Renal cortical epithelial cell (primary cell): ENCODE measurements at places on chromosomes 11 and 22. TPM values are rescaled to one million over a fixed set of nuclear protein-coding genes. Genes with fewer than 3 reads are reported as not detected.
A peak's percentile ranks its signal among the peaks of the same experiment; 100 is the strongest.

- peak; percentile 97 for DNase-seq
These were observed 35.6 kb downstream of the AMPD3 start for GRCh38 chr11:10490398-10491241.

GRCh38 chr22:42979606-42980005 is 35.3 kb downstream of the PACSIN2 start:
- DNase-seq, result no peak

GRCh38 chr11:71080239-71081097 is 171.9 kb downstream of the SHANK2 start:
- peak; percentile 70 for DNase-seq

- peak; percentile 73 for DNase-seq
These were observed 12.5 kb upstream of the MRPL16 start for GRCh38 chr11:59822989-59823566.

DNA sequence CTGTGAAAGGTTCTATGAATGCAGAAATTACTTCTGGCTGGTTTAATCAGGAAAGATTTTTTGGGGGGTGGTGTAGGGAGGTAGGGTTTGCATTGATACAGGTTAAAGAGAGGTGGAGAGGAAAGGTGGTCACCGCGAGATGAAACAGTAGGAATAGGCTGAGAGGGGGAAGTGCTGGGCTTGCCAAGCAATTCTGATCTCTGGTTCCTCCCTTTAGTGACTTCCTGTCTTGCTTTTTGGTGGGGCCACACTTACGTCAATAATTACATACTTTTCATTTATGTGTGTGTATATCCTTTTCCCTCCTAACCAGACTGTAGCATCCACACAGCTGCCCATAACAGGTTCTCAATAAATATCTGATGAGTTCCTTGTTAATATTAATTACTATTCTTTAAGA is 120.0 kb downstream of the CTNND1 start:
- DNase-seq, result no peak

- no peak for DNase-seq
These were observed 30.4 kb downstream of the BSX start for GRCh38 chr11:122951211-122951610.

- peak; percentile 31 for DNase-seq
These were observed at the start of gene CLTCL1 for GRCh38 chr22:19291580-19292457. CLTCL1 (minus strand) TSS chr22:19291719; CDS start chr22:19291641, 78 bp downstream.

DNA sequence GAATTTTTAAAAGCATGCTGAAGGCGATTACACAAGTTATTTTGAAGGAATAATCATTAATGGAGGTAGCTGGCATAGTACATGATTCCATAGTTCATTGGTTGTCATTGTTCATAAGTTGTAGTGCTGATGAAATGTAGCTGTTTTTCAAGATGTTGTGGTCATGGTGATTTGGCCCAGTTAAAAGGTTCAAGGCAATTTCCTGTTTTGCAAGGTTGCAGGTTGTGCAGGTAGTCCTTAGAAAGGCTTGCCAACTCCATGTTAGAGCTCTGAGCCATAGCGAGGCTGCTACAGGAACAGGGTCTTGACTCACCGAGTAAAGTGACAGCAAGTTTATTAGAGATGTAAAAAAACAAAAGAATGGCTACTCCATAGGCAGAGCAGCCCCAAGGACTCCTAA is 95.8 kb upstream of the CHORDC1 start:
- DNase-seq, result peak; percentile 57

DNA sequence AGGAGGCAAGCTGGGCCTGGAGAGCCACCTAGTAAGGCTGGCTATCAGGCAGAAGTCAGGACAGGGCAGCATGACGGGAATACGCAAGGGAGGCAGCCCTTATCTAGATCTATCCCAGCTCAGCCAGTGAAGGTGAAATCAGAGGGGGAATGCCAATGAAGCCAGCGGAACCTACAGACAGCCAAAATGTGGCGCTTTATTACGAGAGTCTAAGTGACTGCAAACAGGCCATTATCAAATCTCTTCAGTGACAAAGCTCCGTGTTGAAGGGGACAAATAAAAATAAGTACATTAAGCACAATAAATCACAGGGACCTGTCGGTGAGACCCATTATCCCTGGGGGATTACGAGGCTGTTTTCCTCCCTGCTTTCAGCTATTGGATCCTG is 22.8 kb downstream of the LARGE1 start:
- no peak for DNase-seq

DNA sequence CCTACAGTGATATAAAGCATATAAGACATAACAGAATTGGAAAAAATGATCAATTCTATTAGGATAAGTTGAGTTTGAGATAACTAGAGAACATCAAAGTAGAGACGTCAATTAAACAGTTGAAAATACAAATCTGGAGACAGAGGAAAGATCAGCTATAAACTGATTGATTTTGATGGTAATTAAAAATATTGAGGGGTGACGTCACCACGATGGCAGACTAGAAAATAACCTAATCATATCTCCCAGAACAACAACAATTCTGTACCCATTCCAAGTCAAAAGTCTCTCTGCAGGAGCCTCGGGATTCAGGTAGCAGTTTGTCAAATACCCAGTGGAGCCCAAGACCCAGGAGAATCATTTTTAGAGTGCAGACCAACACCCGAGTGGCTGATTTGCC is 28.9 kb downstream of the MS4A13 start:
- DNase-seq, result no peak

DNA sequence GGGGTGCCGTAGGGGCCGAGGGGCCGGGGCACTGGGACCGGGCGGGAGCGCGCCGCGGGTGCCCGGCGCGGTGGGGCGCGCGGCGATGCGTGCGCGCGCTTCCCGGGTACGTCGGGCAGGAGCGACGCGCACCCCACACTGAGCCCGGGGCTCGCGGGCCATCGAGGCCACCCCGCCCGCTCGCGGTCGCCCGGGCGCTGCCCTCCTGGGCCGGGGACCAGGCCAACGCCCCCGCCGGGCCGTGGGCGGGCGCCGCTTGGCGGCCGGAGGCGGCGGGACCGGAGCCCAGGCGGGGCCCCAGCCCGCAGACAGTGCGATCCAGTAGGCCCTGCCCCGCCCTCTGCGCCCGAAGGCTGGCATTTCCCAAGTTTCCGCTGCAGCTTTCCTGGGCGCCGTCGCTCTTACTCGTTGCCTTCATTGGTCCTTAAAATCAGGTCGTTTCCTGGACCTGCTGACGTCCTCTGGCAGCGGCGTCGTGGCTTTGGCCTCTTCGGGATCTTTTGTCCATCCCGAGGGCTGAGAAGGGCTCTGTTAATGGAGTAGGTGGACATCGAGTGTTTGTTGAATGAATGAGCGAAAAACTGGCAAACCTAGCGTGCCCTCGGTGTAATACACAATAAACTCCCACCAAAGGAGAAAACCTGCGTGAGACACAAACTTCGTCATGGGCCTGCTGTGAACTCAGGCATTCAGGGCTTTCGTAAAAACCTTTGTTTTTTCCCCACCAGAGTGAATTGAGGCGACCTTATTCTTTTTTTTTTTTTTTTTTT is 638 bp downstream of the PARVA start:
- DNase-seq, result peak; percentile 71

- DNase-seq, result no peak
These were observed 42.3 kb upstream of the RAB1B start for GRCh38 chr11:66226101-66226500.

DNA sequence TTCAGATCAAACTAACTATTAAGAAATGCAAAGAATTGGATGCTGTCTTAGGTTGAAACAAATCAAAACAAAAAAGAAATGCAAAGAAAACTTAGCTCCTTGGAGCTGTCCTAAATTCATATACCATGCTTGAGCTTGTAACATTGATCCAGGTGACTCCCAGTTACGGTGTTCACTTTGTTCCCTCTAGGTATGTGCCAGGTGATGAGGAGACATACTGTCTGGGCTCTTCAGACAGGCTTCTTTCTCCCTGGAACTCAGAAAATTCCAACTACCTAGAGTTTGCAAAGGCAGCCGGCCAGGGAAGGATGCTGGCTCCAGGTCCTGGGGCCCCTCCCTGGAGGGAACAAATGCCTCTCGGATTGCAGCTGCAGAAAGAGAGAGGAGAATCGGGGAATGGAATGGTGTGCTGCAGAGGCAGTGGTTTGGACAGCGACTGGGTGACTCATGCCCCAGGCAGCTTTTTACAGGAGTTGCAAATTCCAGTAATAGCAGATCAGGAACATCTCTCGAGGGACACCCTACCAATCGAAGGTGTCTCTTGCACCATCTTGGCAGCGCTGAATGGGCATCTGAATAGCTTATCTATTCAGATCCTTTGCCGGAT is 12.3 kb upstream of the ASPHD2 start:
- peak; percentile 67 for DNase-seq

DNA sequence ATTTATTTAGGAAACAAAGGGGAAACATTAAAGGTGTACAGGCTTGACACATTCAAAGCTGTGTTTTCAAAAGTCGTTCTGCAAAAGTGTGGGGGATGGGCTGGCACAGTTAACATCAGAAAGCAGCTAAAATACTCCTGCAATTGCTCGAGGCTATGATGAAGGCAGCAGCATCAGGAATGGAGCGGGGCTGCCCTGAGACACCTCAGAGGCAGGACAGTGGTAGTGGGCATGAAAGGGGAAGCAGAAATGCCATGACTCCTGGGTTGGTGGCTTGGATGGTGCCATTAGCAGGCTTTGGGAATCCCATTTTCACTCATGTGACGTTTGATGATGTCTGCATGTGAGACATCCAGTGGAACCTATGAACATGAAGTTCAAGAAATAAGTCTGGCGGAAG is 646 bp downstream of the NCAPD3 start:
- no peak for DNase-seq

DNA sequence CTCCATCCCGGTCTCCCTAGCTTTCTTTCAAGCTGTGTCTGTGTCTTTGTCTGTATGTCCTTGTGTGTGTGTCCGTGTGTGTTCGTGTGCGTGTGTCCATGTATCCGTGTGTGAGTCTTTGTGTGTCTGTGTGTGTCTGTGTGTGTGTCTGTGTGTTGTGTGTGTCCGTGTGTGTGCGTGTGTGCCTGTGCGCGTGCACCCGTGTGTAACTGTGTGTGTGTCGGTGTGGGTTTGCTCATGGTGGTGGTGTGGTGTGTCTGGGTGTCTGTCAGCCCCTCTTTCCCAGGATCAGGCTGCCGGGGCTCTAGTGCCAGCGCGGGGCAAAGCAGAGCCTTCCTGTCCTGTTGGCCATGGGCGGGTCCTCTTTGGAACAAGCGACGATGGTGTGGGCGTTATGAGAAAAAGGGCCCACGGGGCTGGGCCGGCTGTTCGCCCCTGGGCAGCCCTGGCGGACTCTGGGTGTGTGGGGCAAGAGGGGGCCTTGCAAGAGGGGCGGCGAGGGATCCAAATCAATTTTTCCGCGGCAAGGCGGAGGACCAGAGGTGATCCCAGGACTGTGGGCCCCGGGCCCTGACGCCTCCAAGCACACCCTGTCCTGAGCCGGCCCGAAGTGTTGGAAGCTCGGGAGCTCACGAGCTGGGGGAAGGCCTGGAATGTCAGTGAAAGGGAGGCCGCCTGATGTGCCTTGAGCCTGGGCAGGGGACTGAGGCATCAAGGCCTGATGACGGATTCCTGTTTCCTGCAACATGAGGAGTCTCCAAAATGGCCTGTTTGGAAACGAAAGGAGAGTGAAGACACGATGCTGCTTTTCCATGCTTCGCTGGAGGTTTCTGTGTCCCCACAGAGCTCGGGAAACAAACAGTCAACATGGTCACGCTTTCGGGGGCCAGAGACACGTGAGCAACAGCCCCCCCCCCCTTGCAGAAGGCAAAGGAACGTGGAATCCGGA is 3929.2 kb upstream of the OR11H1 start:
- no peak for DNase-seq

Gene ARHGEF12
- total RNA-seq, result 72.9 and 224 TPM in 2 replicates

Gene MS4A4E
- total RNA-seq, result not detected in 2 replicates

Gene SHANK3
- total RNA-seq, result 0.87 and 1.7 TPM in 2 replicates

Gene RIBC2
- total RNA-seq, result 0.30 TPM in 1 of 2 replicates, not detected in the other

Gene SIK2
- total RNA-seq, result 8.9 and 28.2 TPM in 2 replicates

Gene PANX3
- not detected in 2 replicates for total RNA-seq

Gene EEF1G
- total RNA-seq, result 1,513 and 1,623 TPM in 2 replicates

Gene MFRP
- not detected in 2 replicates for total RNA-seq

Gene CARD18
- total RNA-seq, result not detected in 2 replicates
